ENCODE measurements at places on chromosomes 5 and 9.

GRCh38 chr5:95152131-95152530 is 132.8 kb downstream of the MCTP1 start:
- no peak for DNase-seq

DNA sequence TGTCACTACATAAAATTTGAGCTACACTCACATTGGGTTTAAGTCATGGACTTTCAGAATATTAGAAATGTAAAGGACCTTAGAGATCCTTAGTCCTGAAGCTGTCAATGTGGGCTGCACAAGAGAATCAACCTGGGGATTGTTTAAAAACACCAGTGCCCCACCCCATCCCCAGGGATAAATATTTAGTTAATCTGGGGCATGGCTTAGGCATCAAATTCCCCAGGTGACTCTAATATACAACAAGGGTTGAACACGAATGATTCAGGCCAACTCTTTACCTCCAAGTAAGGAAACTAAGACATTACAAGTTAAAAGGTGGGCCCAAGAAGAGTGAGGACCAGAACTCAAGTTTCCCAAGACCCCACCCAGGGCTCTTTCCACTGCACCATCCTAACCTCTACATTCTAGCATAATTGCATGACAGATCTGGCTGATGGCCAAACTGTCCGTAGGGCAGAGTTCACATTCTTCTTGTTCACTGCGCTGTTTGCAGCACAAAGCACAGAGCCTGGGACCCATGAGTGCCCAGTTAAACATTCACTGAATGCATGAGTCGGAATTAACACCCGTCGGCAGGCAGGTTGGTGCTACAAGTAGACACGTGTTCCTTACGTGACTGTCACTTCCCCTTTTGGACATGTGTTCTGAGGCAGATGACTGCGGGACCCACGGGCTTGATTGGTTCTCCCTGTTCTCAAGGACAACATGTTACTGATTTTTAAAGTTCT is 25.2 kb downstream of the CYFIP2 start:
- no peak for DNase-seq

DNA sequence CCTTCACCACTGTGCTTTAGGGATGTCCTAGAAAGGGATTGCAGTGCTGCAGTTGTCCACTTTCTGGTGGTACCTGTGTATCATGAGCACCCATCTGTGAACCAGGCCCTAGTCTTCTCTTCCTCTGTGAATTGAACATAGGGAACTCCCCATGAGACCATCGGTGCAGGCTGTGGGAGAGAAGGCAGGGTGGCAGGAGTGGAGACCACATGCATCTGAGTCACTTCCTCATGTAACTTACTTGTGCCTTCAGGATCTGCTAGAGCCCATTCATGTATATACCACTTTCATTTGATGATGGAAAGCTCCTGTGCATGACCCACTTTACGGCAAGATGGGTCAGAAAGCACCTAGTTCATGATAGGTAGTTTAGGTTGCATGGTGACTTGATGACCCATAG is 478.1 kb upstream of the CDH9 start:
- no peak for DNase-seq

GRCh38 chr9:98971168-98971914 is 27.6 kb downstream of the COL15A1 start:
- no peak for DNase-seq

GRCh38 chr9:89482901-89483361 is 15.0 kb downstream of the SEMA4D start:
- DNase-seq, result no peak

GRCh38 chr5:113190347-113190746 is 213.7 kb downstream of the DCP2 start:
- no peak for DNase-seq

DNA sequence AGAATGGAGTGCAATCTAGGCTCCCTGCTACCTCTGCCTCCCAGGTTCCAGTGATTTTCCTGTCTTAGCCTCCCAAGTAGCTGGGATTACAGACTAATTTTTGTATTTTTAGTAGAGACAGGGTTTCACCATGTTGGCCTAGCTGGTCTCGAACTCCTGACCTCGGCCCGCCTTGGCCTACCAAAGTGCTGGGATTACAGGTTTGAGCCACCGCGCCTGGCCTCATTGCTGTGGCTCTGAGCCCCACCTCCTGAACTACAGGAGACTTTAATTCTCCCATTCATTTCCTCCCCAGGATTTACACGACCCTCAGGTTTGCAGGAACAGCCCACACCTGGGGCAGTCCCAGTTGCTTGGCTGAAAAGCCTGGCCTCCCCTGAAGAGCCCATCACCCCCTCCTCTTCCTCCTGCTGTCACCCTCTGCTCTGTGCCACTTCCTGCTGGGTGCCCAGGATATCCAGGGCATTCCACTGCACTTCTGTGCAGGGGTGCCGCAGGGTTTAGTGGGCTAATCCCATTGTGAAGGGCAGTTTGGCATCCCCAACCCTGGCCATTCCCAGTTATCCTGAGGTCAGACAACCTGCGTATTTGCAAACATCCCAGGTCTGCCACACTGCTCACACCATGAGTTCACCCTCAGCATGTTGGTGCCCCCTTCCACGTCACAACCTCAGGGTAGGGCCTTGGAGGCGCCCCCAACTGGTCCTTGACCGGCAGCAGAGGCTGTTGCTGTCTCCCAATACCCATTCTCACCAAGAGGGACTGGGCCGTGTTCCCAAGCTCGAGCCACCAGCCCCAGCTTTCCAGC is 265.0 kb upstream of the IRX4 start:
- DNase-seq, result no peak

- no peak for DNase-seq
Measured at GRCh38 chr9:127112735-127113161, 9.7 kb downstream of the ANGPTL2 start.
